ENCODE measurements at places on chromosomes 1 and 21.
A peak's percentile ranks its signal among the peaks of the same experiment; 100 is the strongest.

- no peak for DNase-seq
Measured at GRCh38 chr21:32779983-32780382, 8.4 kb upstream of the PAXBP1 start.

- peak; percentile 4 for DNase-seq
Measured at GRCh38 chr1:5423109-5423508, 569.1 kb downstream of the NPHP4 start.

- DNase-seq, result no peak
Measured at GRCh38 chr1:207866471-207867135, 44.3 kb downstream of the CD34 start.

- DNase-seq, result no peak
Measured at GRCh38 chr1:17798799-17799382, 43.8 kb downstream of the ACTL8 start.

DNA sequence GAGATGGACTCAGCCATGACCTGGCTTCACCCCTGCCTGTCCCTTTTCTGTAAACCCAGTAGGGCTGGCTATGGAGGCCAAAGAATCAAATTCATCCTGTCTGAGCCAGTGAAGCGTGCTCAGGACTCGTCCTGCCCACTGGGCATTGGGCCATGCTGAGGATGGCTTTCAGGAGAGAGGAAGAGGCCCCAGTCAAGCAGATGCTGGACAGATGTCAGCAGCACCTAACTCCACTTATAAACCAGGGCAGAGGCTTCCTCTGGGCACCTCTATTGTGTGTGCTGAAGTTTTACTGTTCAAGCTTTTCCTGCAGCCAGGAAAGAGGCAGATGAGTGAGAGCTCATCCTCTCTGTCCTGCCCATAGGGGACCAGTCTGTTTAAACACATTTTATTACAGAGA lies 97.4 kb upstream of the GCLM start:
- no peak for DNase-seq

GRCh38 chr1:33388805-33389771 lies 41.8 kb downstream of the PHC2 start:
- DNase-seq, result no peak

DNA sequence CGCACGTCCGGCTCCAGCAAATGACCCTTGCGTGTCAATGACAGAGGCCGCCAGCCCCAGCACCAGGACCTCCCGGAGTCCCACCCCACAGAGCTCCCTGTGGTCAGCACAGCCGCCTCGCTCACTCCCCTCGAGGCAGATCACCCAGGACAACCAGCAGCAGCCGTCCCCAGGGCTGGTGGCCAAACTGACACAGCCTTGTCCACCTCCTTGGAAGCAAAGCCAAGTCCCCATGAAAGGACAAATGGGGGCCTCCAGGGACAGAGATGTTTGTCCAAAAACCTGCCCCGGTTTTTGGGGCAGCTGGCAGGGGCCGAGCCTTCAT lies 2.1 kb downstream of the KRTAP10-10 start:
- no peak for DNase-seq

GRCh38 chr1:10646347-10646861 lies 150.0 kb downstream of the CASZ1 start:
- no peak for DNase-seq

DNA sequence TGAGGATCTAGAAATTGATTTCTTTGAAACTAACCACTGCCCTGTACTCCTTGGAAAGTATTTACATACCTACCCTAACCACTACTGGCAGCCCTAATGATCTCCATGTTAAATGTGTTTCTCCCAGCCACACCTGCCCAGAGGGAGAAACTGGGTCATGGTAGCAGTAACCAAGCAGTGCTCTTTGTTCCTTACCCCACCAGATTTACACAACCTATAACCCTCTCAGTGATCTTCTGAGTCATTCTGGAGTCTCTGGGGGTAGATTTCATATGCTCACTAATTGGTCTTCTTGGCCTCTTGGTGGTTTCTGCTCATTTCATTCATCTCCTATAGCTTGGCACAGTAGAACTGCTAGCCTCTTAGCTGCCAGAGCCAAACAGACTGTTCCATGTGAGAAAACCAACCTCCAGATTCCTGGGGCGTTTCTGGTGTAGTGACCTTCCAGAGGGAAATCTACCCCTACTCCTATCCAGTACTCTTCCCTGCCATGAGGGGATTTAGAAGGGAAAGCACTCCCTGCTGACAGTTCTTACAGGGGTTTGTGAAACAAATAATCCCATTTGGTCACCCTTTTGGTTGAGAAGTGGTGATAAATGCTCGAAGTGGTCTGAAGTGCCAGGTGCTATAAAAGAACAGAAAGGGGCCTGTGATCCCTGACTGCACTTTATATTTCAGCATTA lies 36.2 kb upstream of the LRIG2 start:
- DNase-seq, result no peak

DNA sequence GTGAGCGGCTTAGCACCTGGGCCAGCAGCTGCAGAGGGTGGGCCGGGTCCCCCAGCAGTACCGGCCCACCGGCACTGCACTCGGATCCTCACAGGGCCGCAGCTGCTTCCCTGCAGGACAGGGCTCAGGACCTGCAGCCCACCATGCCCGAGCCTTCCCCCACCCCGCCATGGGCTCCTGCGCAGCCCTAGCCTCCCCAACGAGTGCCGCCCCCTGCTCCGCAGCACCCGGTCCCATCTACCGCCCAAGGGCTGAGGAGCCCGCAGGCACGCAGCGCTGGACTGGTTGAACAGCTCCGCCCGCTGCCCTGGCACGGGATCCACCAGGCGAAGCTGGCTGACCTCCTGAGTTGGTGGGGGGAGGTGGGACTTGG lies 6.3 kb upstream of the ACBD6 start:
- DNase-seq, result no peak

GRCh38 chr1:167479331-167479979 lies 38.9 kb downstream of the CD247 start:
- no peak for DNase-seq

DNA sequence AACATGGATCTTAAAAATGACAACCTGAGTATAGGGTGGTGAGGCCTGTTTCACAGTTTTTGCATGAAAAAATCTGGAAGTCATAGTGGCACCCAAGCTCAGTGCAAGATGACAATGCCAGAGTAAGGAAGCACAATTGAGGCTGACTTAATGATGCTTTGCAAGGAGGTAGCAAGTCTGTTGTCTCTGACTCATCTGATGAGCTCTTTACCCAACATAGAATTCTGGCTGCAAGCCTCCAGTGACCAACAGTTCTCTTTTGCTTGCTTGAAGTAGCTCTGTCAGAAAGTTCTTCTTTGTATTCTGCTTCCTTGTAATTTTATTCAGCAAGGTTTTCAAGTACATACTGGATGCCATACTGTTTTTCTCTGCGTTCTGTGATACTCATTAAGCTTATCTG lies 117.1 kb downstream of the FOXD2 start:
- DNase-seq, result no peak

DNA sequence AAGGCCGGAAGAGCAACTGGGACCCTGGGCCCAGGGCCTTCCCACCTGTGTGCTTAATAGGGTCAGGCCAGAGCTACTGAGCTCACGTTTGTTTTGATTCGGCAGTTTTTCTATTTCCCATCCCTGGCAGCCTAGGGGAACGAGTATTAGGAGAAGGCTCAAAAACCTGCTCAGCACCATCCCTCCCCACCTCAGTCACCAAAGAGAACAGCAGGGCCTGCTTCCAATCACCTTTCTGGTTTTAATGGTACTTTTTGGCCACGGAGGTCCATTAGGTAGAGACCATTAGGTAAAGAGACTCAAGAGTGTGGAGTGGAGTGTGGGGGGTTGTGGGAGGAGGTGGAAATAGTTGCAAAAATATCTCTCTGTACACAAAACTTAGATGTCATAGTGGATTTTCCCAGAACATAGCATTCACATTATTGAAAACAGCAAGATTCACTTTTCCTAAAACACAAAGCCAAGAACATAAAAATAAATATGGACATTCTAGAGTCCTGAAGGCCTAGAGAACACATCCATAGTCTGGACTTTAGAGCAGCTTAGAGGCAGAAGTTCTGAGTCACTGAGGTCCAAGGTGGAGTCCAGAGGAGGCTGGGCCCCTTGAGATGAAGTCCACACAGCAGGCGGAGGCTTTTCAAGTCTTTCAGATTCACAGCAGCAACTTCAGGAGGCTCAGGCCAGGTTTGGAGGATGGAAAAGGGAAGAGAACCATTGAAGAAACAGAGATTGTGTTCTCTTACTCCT lies 19.5 kb downstream of the NUAK2 start:
- no peak for DNase-seq

DNA sequence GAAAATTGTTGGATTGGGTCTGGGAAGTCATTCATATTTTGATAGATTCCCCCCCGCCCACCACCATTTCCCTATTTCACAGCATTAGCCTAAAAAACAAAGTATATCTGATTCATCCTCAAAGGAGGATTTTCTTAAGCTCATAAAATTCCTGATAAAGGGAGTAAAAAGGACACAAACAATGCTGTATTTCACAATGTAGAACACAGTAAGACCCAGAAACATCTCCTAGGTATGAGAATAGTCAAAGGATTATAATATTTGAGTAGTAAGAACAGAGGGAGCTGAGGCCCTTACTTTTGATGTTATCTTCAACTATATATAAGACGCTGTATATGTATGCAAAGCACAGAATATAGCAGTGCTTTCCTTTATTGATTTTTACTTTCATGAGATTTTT lies 225.3 kb downstream of the TGFB2 start:
- no peak for DNase-seq

GRCh38 chr1:48362901-48363300 lies 109.1 kb downstream of the SPATA6 start:
- DNase-seq, result no peak

GRCh38 chr1:223135176-223135942 lies 7.7 kb downstream of the TLR5 start:
- DNase-seq, result no peak

DNA sequence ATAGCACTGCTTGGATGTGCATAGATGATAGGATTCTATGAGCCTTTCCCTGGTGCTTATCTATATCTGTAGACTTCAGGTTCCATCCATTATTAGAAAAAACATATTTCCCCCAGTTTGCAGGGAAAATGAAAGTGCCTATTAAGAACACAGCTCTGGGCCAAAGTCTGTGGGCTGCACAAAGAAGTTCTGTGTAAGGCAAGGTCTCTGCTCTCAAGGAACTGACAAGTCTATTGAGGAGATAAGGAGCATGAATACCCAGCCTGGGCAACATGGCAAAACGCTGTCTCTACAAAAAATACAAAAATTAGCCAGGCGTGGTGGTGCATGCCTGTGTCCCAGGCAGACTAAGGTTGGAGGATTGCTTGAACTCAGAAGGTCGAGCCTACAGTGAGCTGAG lies 22.3 kb upstream of the SDE2 start:
- no peak for DNase-seq

GRCh38 chr1:177984136-177984525 lies 14.3 kb upstream of the SEC16B start:
- no peak for DNase-seq

- DNase-seq, result no peak
Measured at GRCh38 chr1:43205671-43206070, 33.5 kb downstream of the CFAP57 start.

Data from stimulated activated CD4-positive, alpha-beta T cell treated with anti-CD3 and anti-CD28 coated beads, Interleukin-12 subunit alpha, Interleukin-12 subunit beta, amount 100 ng/mL, for 4 hours (primary cell).